ENCODE measurements at places on chromosomes 11 and 22.
A peak's percentile ranks its signal among the peaks of the same experiment; 100 is the strongest.

- DNase-seq = no peak
These were observed 20.3 kb upstream of the MRPL17 start for GRCh38 chr11:6703247-6704063.

- DNase-seq = peak; percentile 53
These were observed 28.9 kb downstream of the MFNG start for GRCh38 chr22:37457093-37457893.

DNA sequence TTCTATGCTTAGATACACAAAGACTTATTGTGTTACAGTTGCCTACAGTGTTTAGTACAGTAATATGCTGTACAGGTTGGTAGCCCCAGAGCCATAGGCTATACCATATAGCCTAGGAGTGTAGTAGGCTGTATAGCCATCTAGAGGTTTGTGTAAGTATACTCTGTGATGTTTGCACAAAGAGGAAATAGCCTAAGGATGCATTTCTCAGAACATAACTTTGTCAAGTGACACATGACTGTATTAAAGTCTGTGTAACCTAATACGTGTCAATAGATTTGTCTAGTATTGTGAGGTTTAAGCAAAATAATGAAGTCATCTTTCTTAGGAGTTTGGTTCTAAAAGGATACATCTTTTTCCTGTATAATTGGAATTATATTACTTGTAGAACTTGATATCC lies 5.5 kb downstream of the ZC3H12C start:
- DNase-seq = no peak

DNA sequence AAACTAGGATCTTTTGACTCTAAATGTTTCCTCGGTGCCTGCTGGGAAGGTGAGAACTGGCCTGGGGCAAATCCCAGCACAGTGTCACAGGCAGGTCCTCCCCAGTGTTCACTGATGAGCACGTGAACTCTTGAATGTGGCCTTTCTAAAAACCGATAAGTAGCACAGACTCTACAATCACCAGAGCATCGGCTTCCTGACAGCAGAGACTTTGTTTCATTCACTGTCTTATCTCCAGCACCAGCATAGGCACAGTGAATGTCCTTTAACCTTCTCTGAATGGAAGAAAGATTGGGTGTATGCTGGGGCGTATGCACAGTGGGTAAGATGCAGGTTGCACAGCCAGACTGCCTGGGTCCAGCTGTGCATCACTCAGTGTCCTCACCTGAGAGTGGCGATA lies 59.3 kb upstream of the EIF3D start:
- no peak for DNase-seq

DNA sequence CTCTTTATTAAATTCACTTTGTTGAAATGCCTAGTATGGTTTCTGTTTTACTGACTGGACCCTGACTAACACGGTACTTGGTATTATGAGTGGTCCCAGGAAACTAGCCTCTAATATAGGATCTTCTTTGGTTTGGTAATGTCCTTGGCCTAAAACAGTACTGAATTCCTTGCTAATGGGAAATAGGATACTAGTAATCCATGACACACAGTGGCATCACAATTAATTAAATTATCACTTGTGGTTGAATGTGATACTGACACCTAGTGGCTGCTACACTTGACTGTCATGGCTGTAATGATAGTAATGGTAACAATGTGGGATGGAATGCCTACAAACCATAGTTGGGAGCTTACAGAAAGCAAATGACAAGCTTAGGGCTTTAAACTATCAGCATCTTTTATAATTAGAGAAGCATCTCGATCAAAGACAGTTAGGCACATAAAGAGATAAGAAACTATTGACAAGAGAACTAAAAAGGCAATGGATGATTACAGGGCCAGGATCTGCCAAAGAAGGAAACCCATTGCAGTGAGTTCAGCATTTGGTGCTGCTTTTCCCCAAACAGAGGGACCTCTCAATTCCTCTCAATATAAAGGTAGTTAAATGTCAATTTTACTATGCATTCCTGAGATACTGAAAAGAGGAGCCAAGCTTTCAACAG lies 8.6 kb downstream of the DNHD1 start:
- DNase-seq = no peak

- no peak for DNase-seq
These were observed 10.0 kb downstream of the IL18BP start for GRCh38 chr11:72008728-72009127.

DNA sequence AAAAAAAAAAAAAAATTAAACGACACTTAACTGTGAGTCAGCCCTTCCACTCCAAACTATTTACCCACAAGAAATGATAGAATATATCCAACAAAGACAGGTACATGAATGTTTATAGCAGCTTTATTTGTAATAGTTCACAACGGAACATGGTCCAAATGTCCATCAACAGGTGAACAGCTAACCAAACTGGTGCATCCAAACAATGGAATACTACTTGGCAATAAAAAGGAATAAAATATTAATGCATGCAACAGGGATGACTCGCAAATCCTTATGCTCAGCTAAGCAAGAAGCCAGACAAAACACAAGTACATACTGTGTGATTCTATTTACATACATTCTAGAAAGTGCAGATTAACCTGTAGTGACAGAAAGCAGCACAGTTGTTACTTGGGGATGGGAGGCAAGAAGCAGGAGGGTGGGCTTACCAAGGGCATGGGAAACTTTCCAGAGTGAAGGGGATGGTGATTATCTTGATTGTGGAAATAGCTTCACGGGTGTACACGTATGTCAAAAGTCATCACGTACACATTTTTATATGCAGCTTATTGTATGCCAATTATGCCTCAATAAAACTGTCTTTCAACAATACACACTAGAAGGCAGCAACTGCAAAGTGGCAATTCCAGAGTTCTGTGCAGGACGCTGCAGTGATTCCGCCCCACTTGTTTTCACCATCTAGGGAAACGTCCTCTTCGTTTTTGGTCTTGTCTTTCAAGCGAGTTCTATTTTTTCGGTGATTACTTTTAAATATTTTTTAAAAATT lies 6.7 kb upstream of the SF1 start:
- DNase-seq = no peak

DNA sequence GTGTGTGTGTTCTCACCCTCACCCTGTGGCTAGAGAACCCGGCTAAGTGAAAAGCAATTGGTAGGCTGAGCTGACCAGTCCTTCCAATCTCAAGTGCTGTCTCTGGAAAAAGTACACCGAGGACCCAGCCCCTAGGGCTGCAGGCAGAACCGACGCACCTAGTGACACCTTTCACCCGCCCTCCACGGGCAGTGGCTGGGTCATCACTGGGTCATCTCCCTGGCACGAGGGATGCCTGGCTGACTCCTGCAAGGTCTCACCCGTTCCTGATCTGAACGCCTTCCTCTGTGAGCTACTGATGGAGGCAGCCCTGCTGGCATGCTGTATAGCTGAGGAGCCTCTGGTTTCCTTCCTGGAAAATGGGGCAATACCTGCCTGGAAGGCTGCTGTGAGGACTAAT lies 311.5 kb downstream of the NTM start:
- no peak for DNase-seq

GRCh38 chr11:48005136-48005535 lies 24.8 kb downstream of the PTPRJ start:
- no peak for DNase-seq

DNA sequence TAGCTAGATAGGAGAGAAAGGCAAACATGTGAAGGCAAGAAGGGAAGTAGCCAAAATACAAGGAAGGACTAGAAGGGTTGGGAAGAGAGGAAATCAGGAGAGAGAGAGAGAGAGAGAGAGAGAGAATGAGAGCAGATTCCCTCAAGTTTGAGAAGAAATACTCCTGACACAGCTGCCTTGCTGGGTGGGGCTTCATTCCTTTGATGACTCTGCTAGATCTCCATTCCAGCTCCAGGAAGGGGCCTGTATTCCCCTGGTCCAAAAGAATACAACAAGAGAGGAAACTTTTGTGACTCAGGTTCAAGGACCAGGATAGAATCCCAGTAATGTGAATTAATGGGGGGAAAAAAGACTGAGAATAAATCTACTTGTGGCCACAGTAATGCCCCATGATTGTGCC lies 62.9 kb upstream of the SPON1 start:
- no peak for DNase-seq

GRCh38 chr11:133991101-133991500 lies 34.3 kb upstream of the IGSF9B start:
- DNase-seq = no peak

DNA sequence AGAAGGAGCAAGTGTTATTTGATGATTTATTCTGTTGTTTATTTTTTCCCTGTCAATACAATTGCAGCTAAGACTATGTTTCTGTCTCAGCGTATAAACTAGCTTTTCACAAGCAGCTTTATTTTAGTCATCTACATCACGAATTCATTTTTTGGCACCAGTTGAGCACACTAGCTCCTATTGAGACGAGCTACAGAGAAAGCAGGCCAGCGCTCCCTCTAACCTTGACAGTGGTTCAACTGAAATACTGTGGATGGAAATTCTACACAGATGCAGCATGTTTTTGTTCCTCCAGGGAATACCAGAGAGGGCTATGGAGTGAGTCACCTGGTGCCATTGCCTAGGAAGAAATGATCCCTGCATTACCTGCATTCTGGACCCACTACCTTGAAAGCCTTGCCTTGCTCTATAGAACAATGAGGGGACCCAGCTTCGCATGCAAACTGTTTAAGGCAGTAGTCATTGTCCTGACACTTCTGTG lies 108.2 kb upstream of the ARHGAP42 start:
- no peak for DNase-seq

DNA sequence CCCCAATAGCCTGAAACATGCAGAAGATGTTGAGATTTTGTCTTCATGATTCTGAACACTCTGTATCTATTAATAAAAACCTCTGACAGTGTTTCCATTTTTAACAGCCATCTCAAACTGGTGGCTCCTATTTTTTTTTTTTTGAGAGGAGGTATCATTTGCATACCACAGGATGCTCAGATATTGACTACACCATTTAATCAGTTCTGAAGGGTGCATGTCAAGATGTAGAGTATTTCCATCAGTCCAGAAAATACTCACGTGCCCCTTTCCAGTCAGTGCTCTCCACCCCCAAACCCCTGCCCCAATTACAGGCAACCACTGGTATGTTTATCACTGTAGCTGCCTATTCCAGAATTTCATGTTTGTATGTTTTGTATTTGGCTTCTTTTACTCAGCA lies 85.3 kb upstream of the SORL1-AS1 start:
- no peak for DNase-seq

GRCh38 chr11:66861038-66861773 lies 4.3 kb downstream of the LRFN4 start:
- DNase-seq = no peak

- DNase-seq = no peak
These were observed 1862.4 kb upstream of the RAG2 start for GRCh38 chr11:38460429-38460828.

- DNase-seq = peak; percentile 36
These were observed 106.8 kb downstream of the ABTB2 start for GRCh38 chr11:34250732-34251588.

- no peak for DNase-seq
These were observed 30.1 kb upstream of the ZBTB44 start for GRCh38 chr11:130344841-130345240.

DNA sequence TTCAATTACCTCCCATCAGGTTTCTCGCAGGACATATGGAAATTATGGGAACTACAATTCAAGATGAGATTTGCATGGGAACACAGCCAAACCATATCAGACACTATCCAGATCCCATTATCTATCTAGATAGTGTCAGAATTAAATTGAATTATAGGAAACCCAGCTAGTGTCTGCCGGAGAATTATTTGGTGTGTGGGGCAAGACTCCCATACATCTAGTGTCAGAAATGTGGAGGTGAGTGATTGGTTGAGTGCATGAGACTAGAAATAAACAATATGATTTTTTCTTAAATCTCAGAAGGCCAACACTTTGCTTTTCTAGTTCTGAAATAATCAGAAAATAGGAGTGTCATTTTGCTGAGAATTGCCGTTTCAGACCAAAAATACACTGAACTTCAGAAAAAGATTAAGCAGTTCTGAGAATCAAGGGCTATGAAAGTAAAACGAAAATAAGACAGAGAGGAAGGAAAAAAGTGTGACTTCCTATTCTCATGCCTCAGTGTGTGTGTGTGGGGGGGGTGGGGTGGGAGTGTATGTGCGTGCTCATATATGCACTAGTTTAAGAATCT lies 21.3 kb downstream of the CASP12 start:
- DNase-seq = no peak

GRCh38 chr22:20126284-20127029 lies 5.1 kb upstream of the ZDHHC8 start:
- DNase-seq = no peak

DNA sequence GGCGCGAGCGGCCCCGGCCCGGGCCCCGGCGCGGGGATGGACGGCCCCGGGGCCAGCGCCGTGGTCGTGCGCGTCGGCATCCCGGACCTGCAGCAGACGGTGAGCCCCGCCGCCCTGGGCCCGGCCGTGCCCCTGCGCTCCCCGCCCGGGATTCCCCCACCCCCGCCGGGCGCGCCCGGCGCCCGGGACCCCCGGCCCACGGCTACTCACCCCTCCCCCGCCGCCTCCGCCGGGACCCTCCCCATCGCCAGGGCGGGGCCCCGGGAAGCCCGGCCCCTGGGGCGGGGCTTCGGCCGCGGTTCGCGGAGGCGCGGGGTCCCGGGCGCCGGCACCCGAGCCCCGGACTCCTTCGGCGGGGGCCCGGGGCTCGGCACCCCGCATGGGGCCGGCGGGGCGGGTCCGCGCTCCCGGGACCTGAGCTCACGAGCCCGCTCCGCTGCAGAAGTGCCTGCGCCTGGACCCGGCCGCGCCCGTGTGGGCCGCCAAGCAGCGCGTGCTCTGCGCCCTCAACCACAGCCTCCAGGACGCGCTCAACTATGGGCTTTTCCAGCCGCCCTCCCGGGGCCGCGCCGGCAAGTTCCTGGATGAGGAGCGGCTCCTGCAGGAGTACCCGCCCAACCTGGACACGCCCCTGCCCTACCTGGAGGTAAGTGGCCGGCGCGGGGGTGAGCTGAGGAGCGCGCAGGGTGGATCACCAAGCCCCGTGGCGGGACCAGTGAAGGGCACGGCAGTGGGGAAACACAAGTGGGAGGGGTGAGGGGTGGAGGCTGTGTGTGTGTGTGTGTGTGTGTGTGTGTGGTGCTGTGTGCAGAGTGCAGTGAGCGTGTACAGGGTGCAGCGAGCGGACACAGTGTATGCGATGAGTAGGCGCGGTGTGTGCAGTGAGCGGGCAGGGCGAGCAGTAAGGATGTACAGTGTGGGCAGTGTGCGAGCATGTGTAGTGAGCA lies 2.3 kb downstream of the SHANK3 start:
- peak; percentile 66 for DNase-seq

- DNase-seq = no peak
These were observed 23.3 kb downstream of the OR4D9 start for GRCh38 chr11:59534676-59535075.

DNA sequence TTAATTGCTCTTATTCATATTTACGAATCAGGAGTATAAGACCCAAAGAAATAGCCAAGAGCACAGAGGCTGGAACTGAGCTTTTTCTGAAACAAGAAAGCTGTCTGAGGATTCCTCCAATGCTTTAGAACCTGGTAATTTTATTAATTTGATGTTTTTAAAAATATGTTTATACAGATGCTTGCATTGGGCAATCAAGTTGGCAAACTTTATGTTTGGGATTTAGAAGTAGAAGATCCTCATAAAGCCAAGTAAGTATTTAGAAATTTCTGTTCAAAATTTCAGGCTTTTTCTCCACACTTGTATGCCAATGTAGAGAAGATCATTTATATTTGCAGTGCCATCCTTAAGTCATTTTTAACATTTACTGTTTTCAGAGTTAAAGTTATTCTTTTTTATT lies 24.3 kb upstream of the HIKESHI start:
- no peak for DNase-seq
